ENCODE measurements at places on chromosomes 4 and X.

DNA sequence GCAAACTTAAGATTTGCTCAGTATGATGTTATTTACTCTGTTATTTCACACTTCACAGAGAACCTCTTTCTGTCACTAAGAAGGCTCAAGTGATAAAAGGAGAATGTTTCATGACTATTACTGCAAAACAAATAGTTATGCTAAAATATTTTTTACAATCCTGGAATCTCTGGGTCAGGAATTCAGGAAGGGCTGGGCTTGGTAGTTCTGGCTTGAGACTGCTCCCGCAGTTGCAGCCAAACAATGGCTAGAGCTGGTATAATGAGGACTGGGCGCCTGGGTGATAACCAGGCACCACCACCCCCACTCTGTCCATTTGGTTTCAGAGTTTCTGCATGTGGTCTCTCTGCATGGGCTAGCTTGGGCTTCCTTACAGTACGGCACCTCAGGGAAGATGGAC lies 28.7 kb upstream of the SPP1 start:
- no peak for DNase-seq

DNA sequence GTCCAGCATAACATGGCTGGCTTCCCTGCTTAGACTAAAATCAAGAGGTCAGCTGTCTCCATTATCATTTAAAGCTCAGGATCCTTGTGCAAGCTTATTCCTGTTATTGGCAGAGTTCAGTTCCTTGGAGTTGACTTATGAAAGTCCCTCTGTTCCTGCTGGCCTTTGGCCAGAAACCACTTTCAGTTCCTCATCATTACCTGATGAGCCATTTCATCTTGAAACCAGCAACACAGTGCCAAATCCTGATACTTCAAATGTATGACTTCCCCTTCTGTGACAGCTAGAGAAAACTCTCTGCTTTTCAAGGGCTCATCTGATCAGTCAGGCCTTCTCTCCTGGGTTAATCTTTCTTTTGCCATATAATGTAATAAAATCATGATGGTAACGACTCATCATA lies 110.6 kb upstream of the FSTL5 start:
- DNase-seq: no peak

DNA sequence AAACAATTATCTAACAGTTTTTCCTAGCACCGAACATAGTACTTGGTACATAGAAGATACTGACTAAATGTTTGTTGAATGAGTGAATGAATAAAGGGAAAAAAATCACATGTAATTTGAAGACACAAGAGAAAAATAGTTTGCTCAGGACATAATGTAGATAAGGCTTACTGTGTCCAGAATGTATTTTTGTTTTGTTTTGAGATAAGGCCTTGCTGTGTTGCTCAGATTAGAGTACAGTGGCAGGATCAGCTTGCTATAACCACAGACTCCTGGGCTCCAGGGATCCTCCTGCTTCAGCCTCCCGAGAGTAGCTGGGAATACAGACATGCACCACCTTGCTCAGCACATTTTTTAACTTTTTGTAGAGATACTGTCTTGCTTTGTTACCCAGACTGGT lies 6.5 kb downstream of the FAM199X start:
- DNase-seq: no peak

DNA sequence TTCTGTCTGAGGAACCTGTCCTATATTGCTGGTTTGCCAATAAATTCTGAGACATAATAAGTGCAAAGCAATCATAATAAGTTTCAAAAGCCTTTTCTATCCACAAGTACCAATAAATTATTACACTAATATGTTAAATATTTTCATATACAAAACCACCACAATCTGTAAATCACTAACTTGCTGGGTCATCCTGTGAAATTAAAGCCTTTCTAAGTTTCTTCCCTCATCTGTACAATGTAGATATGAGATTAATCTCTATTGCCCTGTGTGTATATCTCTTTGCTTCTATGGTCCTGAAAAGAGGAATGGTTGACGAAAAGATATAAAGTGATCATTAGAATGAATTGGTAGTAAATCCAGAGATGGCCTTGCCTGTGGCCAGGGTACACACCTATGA lies 231.6 kb downstream of the NR3C2 start:
- no peak for DNase-seq

GRCh38 chrX:136725441-136726104 lies 55.2 kb downstream of the ARHGEF6 start:
- peak; percentile 74 for DNase-seq

DNA sequence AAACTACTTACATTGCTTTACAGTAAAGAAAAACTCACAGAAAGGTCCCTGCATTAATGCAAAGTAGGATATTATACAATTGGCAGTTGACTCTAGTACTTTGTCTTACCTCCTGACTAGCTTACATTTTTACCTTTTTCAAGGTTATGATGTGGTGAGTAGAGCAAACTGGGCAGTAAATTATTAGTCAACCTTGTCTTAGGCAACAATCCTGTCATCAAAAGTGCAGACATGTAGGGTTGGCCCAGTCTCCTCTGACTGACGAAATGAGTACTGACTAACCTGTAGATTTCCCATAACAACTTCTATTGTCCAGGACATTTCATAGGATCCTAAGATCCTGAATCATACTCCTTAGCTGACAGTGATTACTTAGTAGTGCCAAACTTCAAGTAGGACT lies 142.0 kb upstream of the NUDT6 start:
- peak; percentile 12 for DNase-seq

- DNase-seq: peak; percentile 40
Observed at GRCh38 chr4:53653484-53654053, 62.3 kb upstream of the LNX1 start.

DNA sequence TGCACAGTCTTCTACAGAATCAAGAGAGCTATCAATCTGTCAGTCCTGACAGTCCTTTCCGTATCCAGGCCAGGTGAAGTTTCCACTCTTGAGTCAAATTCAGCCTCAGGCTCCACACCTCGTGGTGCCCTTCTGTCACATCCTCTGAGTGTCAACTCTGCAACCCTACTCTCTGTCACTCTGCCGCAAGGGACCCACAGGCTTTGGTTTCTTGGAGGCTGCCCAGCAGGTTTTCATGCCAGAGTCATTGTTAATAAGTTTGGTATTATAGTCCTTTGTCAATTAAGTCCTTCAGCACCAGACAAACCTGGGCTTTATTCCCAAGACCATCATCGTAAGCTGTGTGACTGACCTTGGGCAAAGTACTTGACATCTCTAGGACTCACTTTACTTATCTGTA lies 83.4 kb upstream of the KLHL13 start:
- no peak for DNase-seq

DNA sequence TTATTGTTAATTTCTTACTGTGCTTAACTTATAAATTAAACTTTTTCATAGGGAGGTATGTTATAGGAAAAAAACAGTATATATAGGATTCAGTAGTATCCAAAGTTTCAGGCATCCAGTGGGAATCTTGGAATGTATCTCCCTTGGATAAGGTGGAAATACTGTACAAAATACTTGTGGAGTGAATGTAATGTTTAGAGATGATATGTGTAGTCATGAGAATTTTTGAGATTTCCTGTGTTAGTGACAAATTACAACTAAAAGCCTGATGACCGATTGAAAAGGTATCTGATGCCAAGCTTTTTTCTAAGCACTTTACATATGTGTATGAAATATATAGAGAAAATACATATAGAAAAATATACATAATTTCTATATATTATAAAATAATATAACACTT lies 69.2 kb downstream of the STK32B start:
- peak; percentile 35 for DNase-seq

GRCh38 chr4:60737858-60738257 lies 462.3 kb upstream of the ADGRL3 start:
- peak; percentile 36 for DNase-seq

DNA sequence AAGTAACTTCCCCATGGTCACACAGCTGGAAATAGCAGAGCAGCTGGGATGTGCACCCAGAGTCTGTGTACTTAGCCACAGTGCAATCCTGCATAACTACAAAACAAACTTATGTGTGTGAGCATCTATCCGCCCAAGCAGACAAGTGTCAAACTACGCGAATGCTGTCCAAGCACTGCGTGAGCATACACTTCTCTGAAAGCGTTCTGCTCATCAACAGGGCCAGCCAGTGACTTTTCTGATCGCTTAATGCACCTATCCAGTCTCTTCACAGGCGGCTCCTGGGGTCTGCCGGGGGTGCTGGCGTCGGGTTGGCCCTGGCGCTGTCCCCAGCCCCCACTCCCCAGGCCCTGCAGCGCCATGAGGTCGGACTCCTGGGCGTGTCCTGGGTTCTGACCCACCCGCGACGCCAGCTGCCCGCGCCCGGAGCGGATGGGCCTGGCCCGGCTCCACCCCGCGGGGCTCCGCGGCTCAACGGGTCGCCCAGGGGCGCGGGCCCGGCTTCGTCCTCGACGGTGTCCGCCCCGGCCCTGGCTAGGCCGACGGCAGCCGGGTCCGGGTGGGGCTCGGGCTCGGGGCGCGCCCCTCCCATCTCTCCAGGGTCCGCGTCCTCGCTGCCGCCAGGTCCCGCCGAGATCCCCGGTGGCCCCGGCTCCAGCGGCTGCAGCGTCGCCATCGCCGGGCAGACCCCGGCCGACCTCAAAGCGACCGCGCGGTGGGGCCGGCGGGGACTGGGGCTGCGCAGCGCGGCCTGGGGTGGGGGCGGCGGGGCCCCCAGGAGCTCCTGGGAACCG lies 1.3 kb upstream of the ZNF141 start:
- DNase-seq: no peak

- no peak for DNase-seq
Observed at GRCh38 chr4:7435471-7436061, 836 bp upstream of the PSAPL1 start.

Data from fibroblast of skin of abdomen (primary cell).